Right renal cortex interstitium (tissue), 3 donors: ENCODE measurements at places on chromosomes 11 and 22. TPM values are rescaled to one million over a fixed set of nuclear protein-coding genes. Genes with fewer than 3 reads are reported as not detected.

Gene OR10A2
- not detected for polyA plus RNA-seq

Gene SCN3B
- polyA plus RNA-seq, result 1.6 TPM

Gene HEPHL1
- polyA plus RNA-seq, result 0.13 TPM

Gene COPB1
- polyA plus RNA-seq, result 153 TPM

Gene HTR3A
- polyA plus RNA-seq, result not detected

Gene SLC7A4
- polyA plus RNA-seq, result 1.4 TPM

Gene OR52N4
- not detected for polyA plus RNA-seq
